ENCODE measurements at places on chromosomes 2 and 18. TPM values are rescaled to one million over a fixed set of nuclear protein-coding genes. Genes with fewer than 3 reads are reported as not detected.

GRCh38 chr2:19759880-19760279, 141.9 kb downstream of the TTC32 start:
- no peak for DNase-seq

GRCh38 chr2:240598311-240598911, 11.9 kb downstream of the CAPN10 start:
- DNase-seq, result no peak

- DNase-seq, result peak; percentile 47
These were observed 325.6 kb upstream of the VRK2 start for GRCh38 chr2:57720728-57721627.

Gene FBXO36
- total RNA-seq, result 1.8 TPM

Gene LOXHD1
- total RNA-seq, result not detected

- DNase-seq, result no peak
These were observed 82.0 kb downstream of the SMAD7 start for GRCh38 chr18:48868468-48869466.

- DNase-seq, result no peak
These were observed 6.7 kb downstream of the RPE start for GRCh38 chr2:210009126-210009525.

- DNase-seq, result no peak
These were observed 32.1 kb upstream of the LHCGR start for GRCh38 chr2:48787580-48787979.

GRCh38 chr18:39966275-39966674, 1988.8 kb upstream of the PIK3C3 start:
- no peak for DNase-seq

DNA sequence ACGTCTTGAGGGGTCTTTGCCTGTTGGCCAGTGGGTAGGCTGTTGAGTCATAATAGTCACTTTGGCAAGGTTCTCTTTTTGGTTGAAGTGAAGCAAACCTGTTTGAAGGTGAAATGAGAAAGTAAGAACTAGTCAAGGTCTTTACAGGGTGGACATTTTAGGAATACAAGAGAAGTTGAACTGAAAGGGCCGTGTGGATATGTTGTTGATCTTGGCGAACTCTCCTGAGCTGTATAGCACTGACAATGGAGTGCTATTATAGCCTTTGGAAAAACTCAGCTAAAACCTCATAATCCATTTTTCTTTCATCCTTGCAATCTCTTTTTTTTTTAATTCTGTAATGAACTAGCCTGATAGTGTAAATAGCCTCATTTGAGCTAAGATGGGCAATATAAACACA, 248.1 kb downstream of the MEIS1 start:
- DNase-seq, result no peak

Gene KRTCAP3
- 10.0 TPM for total RNA-seq

DNA sequence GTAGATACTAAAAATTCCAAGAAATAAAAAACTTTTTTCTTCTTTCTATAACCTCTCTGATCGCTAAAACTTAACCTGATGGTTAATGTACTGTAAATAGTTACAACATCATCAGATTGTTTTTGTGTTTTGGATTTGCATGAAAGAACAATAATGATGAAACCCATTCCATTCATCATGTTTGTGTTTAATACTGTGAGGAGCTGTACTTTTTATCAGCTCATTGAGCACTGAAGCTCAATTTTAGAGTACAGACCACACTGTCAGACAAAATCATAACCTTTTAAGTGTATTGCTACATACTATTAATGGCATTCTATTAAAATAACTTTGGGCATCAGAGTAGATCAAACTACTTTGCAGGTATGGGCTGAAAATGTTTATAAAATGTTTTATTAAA, 14.8 kb upstream of the BBS5 start:
- no peak for DNase-seq

GRCh38 chr2:68426848-68427579, 40.1 kb downstream of the FBXO48 start:
- DNase-seq, result no peak
